ENCODE measurements at places on chromosomes 3 and 15.

DNA sequence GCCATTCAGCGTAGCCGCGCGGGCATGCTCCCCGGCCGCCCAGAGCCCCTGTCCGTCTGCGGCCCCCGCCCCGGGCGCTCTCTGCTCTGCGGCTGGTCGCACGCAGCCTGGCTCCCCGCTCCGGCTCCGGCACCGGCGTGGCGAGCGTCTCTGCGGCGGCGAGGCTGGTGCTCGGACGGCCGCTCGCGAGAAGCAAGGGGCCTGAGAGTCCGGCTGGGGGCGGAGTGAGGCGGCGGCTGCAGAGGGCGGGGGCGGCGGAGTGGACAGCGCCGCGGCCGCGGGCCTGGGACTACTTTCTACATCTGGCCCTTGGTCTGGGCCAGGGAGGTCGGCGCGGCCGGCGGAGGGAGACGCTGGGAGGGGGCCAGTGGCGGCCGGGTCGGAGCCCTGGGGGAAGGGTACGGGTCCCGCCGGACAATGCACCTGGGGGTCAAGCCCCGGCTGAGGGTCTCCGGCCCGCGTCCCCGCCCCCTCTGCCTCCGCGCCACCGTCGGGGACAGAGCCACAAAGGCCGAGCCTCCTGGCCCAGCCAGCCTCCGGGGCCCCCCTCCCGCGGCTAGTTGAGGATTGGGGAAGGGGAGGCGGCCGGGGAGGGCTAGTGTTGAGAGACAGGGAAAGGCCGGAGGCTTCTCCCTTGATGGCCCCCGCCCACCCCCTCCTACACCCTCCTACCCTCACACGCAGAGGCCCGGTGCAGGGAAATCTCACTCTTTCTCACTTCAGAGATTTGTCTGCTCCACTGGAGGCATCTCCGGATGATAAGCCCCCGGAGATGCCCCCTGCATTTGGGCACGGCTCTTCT, at the start of gene PRTG:
Gene PRTG (minus strand): TSS at position 226 of the 802 bp plus-strand sequence. CDS start 221 bp downstream, at position 5.
- peak; percentile 37 for DNase-seq

GRCh38 chr3:180433152-180433551, 168.8 kb upstream of the TTC14 start:
- DNase-seq = peak; percentile 84

DNA sequence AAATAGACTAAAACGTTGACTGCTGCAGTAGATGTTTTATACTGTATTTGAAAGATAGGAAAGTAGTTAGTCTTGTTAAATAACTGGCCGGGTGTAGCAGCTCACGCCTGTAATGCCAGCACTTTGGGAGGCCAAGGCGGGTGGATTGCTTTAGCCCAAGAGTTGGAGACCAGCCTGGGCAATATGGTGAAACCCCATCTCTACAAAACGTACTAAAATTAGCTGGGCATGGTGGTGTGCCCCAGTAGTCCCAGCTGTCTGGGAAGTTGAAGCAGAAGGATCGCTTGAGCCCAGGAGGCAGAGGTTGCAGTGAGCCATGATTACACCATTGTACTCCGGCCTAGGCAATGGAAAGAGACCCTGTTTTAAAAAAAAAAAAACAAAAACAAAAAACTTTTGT, 60.5 kb upstream of the ULK4 start:
- DNase-seq = no peak

DNA sequence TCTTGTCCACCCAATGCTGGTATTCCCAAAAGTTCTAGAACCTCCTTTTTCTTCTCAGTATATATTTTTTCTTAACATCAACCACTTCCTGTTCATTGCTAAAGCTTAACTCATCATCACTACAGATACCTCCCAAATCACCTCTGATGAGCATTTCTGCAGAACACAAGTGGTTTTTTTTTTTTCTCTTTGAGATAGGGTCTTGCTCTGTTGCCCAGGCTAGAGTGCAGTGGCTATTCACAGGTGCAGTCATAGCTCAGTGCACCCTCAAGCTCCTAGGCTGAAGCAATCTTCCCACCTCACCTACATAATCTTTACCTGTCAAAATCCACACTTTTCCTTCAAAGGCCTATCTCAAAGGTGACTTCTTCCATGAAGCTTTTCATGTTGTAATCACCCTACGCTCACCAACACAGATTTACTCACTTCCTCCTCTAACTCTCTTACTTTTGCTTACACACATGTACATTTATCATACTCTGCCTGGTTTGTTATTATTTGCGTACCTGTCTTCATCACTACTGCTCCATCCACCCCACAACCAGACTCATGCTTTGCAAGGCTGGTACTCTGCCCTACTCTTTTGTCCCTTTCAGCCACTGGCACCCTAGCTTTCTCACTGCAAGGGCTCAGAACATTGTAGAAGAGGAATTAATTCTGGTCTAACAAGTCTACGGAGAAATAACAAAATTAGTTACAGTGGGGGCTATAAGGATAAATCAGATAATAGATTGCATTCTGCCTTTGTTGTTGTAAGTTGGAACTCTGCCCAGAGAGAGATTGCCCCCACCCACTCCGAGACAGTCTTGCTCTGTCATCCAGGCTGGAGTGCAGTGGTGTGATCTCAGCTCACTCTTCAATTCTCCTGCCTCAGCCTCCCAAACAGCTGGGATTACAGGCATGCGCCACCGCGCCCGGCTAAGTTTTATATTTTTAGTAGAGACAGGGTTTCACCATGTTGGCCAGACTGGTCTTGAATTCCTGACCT, 27.5 kb downstream of the HERC1 start:
- no peak for DNase-seq

- DNase-seq = no peak
These were observed 10.4 kb downstream of the PRR23A start for GRCh38 chr3:138995706-138996105.

GRCh38 chr3:59056706-59057105, 6.9 kb upstream of the CFAP20DC start:
- DNase-seq = peak; percentile 37
